Colonic mucosa (tissue), 4 donors: ENCODE measurements at places on chromosomes 1 and 21.

GRCh38 chr1:245201827-245202226 is 47.0 kb downstream of the KIF26B start:
- no peak for DNase-seq

DNA sequence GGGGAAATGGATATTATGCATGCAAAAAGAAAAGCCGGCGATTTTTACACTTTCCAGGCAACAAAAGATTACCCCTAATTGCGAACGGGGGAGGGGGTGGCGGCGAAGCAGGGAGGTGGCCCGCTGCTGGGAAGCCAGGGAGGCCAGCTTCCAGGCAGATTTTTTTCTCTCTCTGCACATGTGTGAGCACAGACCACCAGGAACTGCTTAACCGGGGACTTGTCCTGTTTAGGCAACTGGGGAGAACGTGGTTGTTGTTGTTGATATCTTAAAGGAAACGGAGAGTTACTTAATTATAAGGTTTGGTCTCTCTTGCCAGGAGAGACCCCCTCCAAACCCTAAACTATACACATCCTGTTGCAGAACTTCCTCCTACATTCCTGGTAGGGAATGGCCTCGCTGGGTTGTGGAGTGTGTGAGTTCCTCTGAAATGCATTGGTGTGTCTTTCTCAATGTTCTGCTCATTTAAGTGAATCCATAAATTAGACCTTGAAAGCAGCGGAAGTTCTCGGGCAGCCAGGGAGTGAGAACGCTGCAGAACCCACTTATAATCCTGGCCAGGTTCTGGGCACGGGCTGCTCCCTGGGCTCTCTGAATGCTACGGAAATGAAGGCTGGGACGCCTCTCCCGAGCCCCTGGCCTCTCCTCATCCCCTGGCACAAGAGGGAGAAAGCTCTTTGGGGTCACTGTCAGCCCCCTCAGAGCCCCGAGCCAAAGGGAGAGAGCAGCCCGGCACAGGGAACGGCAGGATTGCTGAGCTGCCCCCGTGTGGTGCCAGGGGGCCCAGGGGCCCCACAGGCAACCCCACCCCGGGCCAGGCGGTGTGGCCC is 250.0 kb downstream of the FOXD2 start:
- peak; percentile 13 for DNase-seq

- no peak for DNase-seq
Observed at GRCh38 chr1:29845910-29846309, 609.6 kb downstream of the PTPRU start.

DNA sequence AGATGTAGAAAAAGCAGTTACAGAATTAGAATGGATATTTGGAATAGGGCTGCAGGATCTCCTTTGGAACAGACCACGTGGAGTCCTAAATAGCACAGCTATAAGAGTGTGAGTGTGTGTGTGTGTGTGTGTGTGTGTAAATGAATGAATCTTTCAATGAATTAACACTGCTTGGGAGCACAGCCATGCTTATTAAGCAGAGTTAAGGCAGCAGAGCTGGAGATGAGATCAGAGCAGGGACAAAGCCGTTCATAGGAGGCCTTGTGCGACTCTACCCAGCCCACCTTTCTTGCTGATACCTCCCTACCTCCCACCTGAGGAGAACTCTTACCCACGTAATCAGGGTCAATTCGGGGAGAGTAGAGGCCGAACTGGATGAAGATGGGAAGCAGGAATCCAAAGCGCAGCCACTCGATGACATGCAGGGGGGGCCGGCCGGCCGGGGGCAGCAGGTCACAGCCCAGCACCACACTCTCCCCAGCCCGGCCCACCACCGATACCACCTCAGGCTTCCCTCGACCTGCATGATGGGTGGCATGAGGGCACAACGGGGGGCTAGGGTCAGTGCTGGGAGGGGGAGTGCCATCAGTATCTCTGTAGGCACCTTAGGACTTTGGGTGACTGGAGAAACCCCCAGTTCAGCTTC is 2.7 kb downstream of the IGSF9 start:
- DNase-seq = no peak

DNA sequence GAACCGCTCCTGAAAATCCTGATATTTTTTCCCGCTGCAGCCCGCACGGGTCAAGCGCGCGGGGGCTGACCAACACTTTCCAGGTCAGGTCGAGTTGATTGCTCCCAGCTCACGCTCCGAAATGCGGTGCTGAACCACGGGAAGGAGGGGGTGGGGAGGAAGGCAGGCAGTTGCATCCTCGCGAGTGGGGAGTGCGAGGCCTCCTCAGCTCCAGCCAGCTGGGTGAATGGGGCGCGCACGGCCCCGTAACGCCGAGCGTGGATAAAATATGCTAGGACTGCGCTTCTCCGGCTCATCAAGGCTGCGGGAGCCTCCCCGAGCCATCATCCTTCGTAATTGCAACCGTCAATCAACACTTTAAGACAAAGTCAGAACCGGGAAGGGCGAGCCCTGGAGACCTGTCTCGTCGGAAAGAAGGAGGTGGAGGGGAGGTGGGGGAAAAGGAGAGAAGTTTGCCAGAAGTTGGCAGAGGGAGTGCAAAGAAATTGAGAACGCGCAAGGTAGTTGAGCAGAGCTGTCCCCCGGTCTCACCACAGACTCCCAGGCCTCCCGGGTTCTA is 8.0 kb downstream of the NR5A2 start:
- peak; percentile 43 for DNase-seq

DNA sequence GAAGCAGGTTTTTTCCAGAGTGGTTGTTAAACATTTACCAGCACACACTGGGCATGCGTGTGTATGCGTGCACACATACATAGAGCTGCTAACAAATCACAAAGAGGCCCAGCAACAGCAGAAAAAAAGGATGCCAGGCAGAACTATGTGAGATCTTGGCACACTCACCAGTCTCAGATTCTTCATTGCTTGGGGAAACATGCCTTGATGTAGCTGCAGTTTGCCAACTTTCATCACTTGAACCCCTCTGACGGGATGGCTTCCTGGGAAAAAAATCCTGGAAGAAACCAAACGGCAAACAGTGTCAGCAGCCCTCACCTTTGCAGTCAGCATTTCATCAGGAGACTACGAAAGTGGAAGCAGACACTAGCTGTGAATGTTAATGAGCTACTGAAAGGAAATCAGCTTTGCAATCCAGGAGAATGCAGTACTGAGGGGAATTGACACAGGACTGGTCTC is 609.1 kb downstream of the KIF26B start:
- DNase-seq = no peak

DNA sequence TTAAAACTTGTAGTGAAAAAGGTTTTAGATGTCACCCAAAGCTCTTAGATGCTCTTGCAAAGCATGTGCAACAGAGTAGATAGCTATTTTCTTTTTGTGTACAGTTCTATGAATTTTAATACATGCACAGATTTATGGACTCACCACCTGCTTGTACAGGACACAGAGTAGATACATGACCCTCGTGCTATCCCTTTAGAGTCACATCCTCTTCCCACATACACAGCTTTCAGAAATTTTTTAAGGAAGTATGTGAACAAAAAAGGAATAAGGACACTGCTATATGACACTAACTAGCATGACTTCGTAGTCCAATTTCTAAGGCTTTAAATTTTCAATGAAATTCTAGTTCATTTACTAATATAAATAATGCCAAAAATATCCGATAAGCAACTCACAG is 60.9 kb downstream of the ABL2 start:
- DNase-seq = no peak

GRCh38 chr21:45019076-45019886 is 55.1 kb upstream of the ADARB1 start:
- DNase-seq = no peak

GRCh38 chr1:196515904-196516303 is 92.3 kb downstream of the KCNT2 start:
- DNase-seq = no peak
